Aorta (tissue), 5 donors: ENCODE measurements at places on chromosomes 11 and 22.

DNA sequence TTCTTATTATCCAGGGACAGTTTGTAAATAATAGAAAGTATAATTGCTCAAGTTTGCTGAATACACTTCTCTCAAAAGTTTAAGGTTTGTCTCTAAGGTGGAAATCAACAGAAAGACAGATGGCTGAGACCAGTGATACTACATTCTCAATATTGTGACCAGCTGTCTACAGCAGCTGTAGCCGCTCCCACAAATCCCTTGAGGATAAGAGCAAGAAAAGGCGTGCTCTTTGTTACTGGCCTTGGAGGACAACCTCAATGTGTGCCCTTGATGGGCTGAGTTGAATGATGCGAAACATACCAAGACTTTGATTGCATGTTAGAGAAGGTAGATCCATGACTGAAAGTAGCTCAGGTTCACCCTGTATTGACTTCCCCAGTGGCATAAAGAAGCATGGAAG lies 6.1 kb downstream of the OR6M1 start:
- no peak for DNase-seq

- DNase-seq: peak; percentile 92
These were observed 27.6 kb downstream of the TENM4 start for GRCh38 chr11:79413268-79413667.

DNA sequence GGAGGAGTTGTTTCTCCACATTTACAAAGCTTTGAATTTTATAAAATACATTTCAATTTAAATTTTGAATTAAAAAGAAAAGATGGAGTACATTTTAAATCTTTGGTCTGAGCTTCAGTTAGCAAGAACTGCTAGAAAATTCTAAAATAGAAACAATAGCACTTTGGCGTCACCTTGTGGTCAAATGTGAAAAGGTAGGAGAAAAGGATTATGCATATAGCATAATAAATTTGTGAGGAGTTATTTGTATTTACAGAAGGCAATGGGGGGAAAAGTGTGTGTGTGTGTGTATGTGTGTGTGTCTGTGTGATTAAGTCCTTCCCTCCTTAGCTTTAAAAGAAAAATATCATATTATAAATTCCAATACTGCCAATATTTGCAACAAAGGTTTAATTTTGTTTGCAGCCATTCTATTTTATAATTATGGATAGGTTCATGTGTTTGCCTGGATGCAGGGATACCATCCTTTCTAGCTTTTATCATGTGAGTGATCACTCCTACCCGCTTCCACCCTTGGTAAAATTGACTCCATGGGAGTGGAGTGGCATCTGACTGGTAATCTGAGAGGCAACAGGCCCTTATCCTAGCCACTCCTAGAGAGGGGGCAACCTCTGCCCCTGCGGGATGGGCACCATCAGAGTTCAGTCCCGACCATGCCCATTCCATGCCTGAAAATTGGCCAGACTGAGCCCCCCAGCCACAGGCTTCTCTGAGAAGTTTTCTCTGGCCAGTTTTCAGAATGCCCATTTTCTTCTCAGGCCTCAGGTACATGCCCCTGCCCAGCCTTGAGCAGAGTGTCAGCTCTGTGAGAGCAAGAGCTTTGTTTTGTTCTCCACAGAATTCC lies 13.6 kb upstream of the LGR4 start:
- DNase-seq: no peak

GRCh38 chr11:33178443-33179180 lies 17.3 kb upstream of the CSTF3 start:
- no peak for DNase-seq

DNA sequence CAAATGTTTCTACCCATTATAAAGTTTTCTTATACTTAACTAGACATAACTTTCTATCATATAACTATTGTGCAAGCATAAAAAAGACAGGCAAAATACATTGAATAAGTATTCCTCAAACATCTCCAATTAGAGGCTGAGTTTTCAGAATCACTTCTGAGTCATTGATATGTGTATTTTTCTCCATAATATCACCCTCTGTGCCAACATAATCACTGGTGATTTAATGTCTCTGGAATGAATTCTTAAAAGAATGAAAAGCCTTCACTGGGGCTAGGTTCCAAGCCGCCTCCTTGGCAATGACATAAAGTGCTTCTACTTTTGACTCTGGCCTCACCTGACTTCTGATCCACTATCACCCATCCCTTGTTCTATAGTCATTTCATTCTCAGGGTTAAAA lies 197.0 kb upstream of the E2F8 start:
- DNase-seq: no peak

DNA sequence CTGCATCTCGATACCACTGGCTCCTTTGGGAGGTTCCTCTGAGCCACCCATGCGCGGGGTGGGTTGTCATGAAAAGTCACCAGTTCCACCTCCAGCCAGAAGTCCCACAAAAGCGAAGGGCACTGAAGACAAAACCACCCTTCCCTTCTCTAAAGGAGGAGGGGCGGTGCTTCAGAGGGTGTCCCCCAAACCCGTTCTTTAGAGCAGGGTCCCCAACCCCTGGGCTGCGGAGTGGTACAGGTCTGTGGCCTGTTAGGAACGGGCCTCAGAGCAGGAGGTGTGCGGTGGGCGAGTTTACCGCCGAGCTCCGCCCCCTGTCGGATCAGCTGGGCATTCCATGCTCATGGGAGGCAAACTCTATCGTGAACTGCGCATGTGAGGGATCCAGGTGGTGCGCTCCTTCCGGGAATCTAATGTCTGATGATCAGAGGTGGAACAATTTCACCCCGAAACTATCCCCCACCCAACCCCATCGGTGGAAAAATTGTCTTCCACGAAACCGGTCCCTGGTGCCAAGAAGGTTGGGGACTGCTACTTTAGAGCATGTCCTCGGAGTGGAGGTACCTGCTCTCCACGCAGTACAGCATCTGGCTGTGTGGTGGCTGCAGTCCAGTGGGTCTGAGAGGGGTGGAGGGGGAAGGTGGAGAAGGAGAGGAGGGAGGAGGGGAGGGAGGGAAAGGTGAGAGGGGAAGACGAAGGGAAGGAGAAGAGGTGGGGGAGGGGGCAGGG lies 72.9 kb upstream of the SEPTIN5 start:
- DNase-seq: peak; percentile 36

GRCh38 chr22:44248926-44249325 lies 63.8 kb downstream of the SHISAL1 start:
- DNase-seq: no peak

DNA sequence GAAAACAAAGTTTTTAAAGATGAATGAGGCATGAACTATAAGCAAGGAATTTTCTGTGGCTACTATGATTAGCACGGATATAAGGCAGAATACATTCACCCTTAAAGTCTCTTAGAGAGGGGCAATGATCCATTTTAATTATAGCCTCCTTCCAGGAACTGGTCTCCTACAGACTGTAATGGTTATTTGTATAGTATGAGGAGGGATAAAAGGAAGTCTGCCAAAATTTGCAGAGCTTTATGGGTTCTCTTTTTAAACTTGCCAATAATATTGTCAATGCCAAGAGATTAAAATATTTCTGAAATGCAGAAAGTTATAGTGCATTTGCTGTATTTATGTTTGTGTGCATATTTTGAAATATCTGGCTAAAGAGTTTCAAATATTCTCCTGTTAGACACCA lies 271.4 kb upstream of the LUZP2 start:
- no peak for DNase-seq

DNA sequence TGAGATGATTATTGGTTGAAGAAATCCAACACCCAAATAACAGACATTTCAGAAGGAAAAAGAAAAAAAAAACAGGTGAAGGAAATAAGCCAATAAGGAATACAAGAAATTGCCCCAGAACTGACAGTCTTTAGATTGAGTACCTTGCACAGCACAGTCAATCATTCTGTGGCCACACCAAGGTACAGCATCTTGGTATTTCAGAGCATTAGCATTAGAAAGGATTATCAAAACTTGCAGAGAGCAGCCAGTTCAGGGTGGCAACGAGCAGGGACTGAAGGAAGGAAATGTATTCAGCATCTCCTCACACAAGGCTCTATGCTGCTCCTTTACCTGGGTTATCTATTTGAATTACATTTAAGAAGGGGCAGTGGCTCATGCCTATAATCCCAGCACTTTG lies 2.1 kb downstream of the ADA2 start:
- no peak for DNase-seq

GRCh38 chr11:71209656-71210055 lies 42.7 kb downstream of the SHANK2 start:
- DNase-seq: peak; percentile 12

DNA sequence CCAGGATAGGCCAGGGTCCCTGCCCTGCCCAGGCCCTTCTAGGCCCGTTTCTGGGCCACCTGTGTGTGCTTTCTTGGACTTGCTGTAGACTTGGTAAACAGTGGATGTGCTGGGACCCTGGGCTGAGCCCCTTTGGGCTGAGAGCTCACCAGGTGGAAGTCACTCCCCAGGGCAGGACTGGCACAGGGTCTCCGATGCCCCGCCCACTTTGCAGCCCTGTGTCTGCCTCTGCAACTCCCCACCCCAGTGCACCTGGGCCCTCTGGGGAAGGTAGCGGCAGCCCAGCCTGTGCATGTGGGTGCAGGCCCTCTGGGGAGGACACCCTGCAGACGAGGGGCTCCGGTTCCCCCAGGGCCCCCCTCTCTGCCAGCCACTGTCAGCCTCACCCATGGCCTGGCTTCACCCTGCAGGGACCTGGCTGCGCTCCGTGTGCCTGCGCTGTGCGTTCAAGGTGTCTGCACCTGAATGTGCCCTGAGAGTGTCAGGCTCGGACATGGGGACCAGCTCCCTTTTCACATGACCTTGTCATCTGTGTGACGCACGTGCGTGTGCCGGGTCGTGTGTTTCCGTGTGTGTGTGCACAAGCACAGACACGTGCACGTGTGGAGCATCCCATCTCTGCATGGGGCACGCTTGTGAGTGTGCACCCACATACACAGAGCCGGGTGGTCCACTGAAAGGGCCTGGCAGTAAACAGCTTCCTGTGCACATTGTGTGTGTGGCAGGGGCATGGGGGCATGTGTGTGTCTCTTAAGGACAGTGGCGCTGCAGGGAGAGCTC lies 118.5 kb downstream of the KCNQ1OT1 start:
- DNase-seq: peak; percentile 46

- no peak for DNase-seq
These were observed 17.0 kb upstream of the FAM181B start for GRCh38 chr11:82750643-82751139.

DNA sequence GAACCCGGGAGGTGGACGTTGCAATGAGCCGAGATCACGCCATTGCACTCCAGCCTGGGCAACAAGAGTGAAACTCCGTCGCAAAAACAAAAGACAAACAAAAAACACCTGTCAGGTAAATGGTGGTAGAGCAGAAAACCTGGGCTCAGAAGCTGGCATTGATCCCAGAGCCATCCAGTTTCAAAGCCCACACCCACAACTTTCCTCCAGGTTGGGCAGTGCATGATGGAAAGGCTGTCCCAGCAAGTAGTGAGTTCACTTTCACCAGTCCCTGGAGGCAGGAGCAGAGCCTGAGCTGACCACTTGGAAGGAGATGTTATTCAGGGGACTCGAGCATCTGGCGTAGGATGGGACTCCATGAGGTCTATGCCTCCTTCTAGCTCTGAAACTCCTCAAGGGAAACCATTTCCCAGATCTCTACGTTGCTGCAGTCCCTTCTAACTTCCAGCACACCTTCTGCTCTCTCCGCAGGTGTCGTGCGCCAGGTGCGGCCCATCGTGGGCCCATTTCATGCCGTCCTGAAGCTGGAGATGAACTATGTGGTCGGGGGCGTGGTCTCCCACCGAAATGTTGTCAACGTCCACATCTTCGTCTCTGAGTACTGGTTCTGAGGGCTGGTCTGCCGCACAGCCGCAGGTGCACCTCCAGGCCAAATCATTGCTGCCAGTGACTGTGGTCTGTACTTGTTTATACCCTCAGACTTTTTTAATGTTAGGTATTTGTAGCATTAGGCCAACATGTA lies 71.6 kb upstream of the ATXN10 start:
- no peak for DNase-seq

- no peak for DNase-seq
These were observed 597 bp upstream of the PLXNB2 start for GRCh38 chr22:50307890-50308596.

- no peak for DNase-seq
These were observed 73.8 kb downstream of the TP53I11 start for GRCh38 chr11:44876906-44877305.

DNA sequence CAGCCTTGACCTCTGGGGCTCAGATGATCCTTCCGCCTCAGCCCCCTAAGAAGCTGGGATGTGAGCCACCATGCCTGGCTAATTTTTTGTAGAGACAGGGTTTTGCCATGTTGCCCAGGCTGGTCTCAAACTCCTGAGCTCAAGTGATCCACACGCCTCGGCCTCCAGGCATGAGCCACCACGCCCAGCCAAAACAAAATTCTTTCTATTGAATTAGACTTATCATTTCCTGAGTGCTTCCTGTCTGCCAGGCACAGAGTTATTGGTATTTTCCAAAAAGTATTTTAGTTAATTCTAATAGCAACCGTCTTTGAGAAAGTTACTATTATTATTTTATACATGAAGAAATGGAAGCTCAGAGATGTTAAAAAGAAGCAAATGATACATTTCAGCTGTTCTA lies 61.4 kb upstream of the LMO2 start:
- no peak for DNase-seq

DNA sequence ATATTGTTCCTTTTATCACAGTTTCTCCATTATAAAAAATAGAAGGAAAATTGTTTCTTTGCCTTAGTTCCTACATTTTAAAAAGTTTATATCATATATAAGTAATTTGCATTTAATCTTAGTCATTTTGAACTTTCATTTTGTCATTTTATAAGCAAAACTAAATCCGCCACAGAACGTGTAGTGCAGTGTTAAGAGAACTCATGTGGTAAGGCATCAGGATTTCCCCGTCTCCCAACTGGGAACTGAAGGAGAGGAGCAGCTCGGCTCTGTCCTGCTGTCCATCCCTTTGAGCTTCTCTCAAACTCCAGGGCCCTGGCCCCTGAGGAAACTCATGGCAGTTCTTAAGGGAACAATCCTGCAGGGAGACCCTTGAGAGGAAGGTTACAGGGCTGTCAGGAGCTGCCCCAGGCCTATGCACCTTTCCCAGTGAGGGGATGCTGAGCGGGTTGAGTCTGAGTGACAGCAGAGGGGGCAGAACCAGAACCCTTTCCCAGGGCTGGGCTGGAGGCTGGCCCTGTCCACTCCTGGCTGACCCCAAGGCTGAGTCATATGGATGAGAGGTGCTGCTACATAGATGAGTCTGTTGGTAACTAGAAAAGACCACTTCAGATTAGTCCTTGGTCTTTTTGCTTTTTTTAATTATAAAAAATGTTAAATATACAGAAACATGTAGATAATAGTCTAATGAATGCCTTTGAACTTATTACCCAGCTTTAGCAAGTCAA lies 333.1 kb downstream of the TBC1D22A start:
- DNase-seq: no peak
